ENCODE measurements at places on chromosomes 2 and 18.

DNA sequence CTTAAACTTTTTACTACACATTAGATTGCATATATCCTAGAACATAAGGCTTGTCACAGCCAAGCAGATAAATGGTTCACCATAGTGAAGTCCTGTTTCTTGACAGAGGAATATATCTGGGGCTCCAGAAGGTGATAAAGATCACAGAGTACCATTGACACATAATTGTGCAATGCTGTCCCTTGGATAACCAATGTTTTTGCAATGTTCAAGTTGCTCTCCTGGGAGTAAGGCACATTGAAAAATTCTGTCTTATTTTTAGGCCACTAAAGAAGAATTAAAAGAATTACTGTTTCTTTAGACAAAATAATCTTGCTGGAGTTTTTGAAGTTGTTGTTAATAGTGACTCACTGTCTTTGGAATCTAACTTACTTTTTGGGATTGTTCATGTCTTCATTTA is 1132.8 kb downstream of the LRP1B start:
- no peak for DNase-seq

DNA sequence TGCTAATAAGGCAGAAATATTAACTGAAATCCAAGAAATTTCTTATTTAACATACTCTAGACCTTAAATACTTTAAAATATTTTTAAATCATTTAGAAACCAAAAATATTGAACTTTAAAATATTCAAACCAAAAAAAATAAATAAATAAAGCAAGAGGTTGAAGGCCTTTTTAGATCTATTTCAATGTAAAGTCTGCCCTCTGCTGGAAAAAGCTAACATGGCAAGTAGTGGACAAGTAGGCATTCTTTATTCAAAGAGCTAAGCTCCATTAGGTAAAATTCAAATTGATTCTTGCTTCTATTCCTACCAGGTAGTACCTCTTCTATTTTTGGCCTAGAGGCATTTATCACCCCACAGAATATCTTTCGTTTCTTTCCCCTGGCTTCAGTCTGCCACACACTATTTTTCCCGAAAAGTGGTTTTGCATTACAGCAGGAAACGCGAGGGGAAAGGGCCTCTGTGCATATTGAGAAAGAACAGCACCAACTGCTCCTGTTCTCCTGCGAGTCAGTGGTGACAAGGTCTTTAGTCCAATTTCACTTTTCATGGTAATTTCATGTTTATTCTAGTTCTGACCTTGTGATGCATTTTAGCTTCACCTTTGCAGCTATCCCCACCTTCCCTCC is 20.4 kb downstream of the IFIH1 start:
- DNase-seq: peak; percentile 73

- DNase-seq: no peak
These were observed 87.1 kb downstream of the BCL2L11 start for GRCh38 chr2:111207851-111208250.

GRCh38 chr2:135337071-135337470 is 193.9 kb downstream of the ZRANB3 start:
- DNase-seq: no peak

GRCh38 chr2:202032846-202033316 is 774 bp upstream of the FZD7 start:
- no peak for DNase-seq

DNA sequence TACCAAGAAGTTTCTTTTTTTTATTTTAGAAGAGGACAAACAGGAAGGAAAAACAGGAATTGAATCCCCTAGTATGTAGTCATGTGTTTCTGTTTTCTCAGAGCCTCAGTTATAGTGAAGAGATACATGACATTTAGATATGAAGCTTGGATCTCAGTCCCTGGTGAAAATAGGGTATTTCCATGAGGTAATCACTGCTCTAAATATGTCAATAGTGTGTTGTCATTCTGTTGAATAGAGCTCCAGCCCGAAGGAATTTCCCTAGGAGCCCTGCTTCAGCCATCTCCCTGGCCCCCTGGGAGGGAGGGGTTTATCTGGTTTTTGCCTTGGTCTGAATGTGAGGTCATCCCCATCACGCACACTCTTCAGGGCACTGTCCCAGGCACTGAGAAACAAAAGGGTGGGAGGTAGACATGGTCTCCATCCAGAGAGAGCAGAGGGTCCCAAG is 47.1 kb upstream of the REL start:
- DNase-seq: no peak

- no peak for DNase-seq
These were observed 218.5 kb upstream of the SOX11 start for GRCh38 chr2:5473635-5474034.

- no peak for DNase-seq
These were observed 48.8 kb downstream of the ALPK2 start for GRCh38 chr18:58580078-58580477.

DNA sequence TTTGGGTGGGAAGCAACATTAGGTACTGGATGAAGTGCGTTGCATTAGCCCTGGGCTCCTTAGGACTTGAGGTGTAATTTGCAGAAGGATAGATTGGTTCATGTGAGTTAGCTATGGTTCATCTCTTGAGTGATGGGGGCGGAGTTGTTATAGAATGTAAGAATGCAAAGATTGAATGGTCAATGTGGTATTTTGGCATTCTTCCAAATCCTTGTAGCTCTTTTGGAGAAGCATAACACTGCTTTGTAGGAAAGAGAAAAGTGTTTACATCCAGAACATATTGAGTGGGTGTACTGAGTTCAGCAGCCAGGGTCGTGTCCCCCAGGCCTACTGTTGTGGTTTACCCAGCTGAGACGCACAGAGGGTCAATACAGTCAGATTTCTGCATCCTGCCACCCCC is 173.5 kb downstream of the FMNL2 start:
- DNase-seq: peak; percentile 13

- no peak for DNase-seq
These were observed 68.7 kb downstream of the KCTD1 start for GRCh38 chr18:26479681-26480079.

DNA sequence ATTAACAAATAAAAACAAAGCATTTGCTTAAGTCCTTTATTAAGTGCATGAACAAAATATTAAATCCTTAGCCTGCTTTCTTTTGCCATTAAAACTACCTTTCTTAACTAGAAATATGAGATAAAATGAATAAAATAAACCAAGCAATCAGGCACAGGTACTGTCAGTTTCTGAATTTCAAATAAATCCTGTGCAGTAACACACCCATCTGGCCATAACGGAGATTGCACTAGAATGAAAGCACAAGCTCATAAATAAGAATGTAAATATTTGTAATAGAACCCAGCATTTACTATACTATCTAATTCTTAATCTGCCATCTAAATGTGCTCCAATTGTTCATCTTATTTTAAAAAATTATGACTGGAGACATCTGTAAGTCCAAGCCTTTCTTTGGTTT is 31.9 kb downstream of the PRKRA start:
- DNase-seq: peak; percentile 20

- DNase-seq: no peak
These were observed 350.9 kb downstream of the PARD3B start for GRCh38 chr2:204896146-204896545.

DNA sequence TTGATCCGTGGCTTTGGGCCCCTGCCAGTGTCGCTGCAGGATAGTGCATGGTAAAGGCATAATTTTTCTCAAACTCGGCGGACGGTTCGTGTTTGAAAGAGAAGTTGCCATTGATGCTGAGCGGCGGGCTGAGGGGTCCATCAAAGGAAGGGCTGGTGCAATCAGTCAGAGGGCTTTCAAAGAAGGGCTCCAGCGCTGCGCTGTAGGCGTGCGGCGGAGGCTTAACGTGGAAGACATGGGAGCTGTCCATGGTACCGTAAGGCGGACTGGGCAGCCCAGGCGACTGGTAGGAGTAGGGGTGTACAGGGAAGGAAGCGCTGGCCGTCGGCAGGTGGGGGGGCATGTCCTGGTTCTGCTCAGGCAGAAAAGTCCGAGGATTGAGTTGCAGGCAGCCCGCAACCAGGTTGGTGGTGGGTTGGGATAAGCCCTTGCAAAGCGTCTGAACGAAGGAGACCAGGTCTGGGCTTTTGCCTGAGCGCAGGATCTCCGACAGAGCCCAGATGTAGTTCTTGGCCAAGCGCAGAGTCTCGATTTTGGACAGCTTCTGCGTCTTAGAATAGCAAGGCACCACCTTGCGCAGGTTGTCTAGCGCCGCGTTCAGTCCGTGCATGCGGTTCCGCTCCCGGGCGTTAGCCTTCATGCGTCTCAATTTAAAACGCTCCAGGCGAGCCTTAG is 2.3 kb downstream of the NEUROD1 start:
- no peak for DNase-seq

- no peak for DNase-seq
These were observed 127.9 kb upstream of the NOL4 start for GRCh38 chr18:34352385-34353163.

DNA sequence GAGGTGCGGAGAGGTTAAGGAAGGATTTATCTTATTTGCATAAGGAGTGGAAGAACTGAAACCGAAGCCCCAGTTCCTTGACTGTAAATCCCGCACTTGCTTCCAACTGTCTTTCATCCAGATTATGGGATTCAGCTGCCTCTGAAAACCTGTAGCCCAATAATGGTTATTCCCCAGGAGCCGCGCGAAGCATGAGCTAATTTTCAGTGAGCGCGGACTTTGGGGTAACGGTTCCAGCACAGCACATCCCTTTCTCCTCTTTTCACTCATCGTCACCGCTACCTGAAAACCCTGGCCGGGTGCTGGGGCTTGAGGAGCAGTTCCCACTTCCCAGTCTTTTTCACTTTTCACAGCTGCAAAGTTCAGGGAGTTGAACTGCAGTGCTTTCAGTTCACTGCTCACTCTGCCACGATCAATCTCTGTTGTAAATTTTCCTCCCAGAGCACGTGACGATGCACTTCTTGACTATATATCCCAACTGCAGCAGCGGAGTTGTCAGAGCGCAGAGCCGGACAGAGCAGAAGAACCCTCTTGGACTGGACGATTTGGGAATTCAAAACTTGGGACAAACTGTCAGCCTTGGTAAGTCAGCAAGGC is at the start of gene KCNE4:
KCNE4 (plus strand) TSS at position 498 of the 597 bp plus-strand sequence. CDS start 641 bp downstream, outside the sequence.
- no peak for DNase-seq

DNA sequence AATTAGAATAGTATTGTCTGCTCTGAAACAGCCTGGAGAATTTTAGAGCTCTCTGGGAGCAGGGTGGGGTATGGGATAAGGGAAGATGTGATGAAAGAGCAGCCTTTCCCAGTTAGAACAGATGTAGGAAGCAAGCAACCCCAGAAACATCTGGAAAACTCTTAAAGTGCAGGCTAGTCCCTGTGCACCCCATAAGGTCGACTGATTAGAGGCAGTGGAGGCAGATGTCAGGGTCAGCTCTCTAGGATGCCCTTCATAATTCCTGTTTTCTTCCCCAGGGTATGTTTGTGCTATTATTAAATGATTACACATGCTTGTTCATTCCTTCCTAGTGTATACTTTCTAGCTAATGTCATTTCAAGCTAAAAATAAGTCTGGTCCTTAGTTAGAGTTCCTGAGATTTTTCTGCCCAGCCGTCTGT is 41.7 kb downstream of the PTPRM start:
- no peak for DNase-seq

DNA sequence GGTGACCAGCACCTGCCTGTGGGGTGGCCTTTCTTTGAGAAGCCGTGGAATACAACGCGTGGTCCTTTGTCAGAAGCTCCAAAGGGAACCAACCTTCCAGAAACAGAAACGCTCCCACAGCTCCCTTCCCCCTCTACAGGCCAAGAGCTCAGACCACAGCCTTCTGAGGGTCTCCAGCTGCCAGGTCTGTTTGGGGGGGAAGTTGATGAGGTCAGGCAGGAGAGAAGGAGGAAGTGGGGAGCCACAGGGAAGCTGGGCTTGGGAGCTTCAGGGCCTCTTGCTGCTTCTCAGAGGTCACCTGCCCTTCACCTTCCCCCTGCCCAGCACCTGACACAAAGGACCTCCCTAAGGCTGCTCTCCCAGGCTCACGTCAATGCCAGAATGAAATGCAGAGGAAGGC is 287.7 kb upstream of the ID2 start:
- no peak for DNase-seq

DNA sequence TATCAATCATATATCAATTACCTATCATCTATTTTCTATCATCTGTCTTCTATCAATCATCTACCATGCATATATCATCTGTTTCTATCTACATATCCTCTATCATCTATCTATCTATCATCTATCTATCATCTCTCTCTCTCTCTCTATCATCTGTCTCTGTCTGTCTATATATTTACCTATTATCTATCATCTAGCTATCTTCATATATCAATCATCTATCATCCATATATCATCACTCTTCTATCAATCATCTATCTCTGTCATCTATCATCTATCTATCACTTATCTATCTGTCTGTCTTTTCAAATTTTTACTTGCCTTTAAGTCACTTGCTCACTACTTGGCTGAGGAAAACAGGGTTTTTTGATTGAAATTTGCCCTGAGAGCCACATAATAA is 592.3 kb downstream of the DCDC2C start:
- DNase-seq: no peak

DNA sequence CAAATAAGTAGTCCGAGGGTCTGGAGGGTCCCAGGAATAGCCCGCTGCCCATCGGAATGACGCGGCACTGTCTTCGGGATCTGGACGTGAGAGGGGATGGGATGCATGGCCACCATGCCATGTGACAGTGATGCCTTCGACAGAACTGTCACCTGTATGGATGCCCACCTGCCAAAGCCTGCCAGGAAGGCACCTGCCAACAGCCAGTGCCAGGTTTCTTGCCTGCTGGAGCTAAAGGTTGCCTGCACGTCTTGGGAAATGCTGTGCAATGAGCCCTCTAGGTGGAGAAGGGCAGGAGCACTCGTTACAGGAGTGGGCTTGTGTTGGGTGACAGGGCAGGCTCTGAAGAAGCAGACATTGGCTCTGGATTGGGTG is 20.5 kb downstream of the GPR35 start:
- no peak for DNase-seq

Data from SW 1271 (cell line).